ENCODE measurements at places on chromosomes 5 and 9.

- no peak for DNase-seq
Observed at GRCh38 chr9:131671133-131671520, 68.7 kb downstream of the RAPGEF1 start.

DNA sequence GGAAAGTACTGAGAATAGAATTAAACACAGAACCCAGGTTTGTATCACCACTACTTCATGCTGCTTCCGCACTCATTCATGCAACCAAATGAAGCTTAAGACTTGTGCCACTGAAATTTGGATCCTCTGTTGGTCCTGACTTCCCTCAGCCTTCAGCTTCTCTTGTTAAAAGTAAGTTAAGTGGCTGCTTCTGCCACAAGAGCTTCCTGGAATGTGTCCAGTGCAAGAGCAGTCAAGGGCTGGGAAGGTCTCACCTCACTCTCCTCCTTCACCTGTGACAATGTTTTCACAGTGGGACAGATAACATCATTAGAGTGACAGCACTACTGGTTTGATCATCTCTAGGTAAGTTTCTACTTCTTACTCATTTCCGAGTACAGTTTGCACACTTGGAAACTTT is 7.9 kb downstream of the SNCAIP start:
- DNase-seq: no peak

GRCh38 chr9:16813838-16814237 is 56.6 kb downstream of the BNC2 start:
- no peak for DNase-seq

DNA sequence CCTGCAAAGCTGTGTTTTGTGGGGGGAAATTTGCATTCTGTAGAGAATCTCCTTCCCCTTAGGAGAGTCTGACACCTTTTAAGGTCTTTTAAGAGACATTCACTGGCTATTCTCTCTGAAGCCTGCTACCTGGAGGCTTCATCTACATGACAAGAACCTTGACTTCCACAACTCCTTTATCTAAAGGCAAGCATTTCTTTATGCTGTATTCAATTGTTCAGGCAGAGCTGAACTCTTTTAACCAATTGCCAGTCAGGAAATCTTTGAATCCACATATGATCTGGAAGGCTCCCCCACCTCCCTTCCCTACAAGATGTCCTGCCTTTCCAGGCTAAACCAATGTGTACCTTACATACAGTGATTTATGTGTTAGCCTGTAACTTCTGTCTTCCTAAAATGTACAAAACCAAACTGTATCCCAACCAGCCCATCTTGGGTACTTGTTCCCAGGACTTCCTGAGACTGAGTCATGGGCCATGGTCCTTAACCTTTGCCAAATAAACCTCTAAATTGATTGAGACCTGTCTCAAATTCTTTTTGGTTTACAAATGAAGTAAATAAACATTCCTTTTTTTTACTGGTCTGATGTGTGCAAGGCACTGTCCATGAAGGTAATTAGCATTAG is 9.9 kb downstream of the C9orf85 start:
- DNase-seq: no peak

GRCh38 chr9:98288881-98289280 is 33.4 kb upstream of the TBC1D2 start:
- DNase-seq: no peak

DNA sequence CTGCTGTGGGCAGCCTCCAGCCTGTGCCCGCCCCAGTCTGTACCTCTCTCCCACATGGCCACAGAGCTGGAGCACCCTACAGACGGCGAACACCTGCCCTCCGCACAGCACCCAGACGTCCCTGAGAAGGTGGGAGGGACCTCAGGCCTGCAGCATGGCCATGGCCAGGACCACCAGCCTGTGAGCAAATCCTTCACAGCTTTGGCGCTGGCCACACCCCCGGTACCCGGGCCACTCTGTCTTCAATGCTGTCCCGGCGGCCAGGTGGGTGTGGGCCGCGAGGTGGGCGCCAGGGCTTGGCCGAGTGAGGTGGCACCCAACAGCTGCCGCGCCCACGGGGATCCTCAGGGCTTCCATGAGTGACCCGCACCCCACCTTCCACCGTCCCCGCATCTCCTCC is 18.7 kb downstream of the NOTCH1 start:
- no peak for DNase-seq

DNA sequence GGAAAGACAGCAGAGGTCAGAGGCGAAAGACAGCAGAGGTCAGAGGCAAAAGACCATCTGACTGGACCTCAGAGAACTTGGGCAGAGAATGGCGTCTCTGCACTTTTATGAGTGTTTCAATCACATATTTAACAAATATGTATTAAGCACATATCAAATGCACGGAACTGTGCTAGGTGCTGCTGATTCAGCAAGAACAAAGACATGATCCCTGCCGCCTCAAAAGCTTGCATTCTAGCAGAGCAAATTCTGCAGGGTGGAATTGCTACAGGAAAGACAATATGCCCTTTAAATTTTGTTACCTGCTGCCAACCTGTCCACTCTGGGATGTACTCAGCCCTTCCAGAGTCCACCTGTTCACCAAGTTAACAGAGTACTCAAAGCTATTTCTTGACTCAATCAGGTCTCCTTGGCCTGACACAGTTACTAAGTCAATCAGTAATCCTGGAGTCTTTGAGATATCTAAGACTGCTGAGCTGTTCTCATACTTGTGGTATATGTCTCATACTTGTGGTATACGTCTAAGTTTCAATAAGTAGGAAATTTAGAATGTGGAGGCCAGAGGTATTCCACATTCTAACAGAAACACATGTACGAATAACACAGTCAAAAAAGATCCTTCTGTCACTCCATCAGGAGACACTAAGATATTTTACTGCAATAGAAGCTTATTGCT is 131.8 kb downstream of the GNAQ start:
- no peak for DNase-seq

DNA sequence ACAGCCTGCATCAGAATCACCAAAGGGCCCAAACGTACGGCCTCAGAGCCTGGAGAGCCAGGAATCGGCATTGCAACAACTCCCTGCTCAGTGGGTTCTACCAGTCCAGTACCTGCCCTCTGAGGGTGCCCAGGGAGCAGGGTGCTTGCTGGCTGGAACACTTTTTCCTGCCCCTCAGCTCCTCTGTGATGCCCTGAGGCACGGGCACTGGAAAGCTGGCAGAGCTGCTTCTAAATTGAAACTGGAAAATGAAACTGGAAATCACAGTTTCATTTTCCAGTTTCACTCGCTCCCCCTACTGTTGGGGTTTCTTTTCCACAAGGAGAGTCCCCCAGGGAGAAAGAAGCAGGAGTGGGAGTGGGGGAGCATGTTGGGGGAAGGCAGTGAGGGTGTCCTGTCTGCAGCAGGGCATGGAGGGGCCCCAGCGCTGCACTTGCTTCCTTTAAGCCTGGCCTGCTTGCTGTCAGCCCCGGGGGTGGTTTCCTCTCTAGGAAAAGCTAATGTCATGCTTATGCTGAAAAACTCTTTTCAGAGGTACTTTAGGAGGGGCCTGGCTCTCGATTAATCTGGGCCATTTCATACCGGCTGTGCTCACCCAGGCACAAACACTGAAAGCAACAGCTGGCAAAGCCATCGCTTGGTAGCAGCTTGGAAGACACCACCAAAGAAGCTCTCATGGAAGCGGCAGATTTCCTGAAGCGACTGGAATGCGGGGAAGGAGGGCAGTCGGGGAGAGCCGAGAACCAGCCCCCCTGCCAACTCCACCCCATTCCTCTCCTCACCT is 26.2 kb downstream of the IRF1 start:
- no peak for DNase-seq

DNA sequence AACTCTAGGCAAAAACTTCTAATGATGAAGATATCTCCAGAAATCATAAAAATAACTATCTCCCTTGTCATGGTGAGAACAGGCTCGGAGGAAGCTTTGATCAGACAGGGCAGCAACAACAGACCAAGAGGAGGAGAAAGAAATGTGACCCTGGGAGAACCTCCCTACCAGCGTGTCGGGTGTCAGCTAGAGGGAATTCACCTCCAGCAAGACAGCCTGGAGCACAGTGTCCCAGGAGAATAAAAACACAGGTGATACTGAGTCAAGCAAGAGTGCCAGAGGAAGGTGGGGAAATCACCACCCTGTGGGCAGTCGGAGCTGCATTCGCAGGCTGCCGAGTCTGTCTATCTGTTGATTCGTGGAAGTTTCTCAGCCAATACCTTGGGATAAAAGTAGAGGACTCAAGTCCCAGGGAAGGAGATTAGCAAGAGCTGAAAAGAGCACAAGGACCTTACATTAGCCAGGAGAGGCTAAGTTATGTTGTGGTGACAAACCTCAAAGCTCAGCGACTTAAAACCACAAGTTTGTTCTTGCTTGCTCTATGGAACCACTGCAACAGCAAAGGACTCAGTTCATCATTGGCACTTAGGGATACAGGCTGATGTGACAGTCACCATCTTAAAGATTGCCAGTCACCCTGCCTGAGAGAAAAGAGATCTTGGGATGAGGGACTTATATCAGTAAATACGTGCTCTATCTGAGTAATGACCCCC is 598.3 kb downstream of the CCDC171 start:
- DNase-seq: no peak

DNA sequence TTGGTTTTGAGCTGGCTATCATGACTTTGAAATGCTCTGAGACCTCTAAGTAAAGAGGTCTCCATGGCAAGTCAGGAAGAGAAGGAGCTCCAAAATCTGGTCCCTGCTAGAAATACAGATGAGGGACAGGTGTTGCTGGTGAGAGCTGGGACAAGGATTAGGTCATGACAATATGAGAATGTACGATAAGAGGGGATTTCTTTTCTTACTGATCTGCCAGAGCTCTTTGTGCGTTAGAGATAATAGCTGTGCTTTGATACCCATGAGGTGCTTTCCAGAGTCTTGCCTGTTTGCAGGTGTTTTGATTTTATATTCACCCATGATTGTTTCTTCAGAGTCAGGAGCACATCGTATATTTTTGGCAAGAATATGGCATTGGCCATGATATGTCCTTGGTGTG is 56.5 kb downstream of the ANKRD33B start:
- no peak for DNase-seq

GRCh38 chr5:63854076-63854475 is 108.2 kb downstream of the HTR1A start:
- DNase-seq: no peak

- no peak for DNase-seq
Observed at GRCh38 chr9:110712955-110713354, 44.4 kb downstream of the MUSK start.

GRCh38 chr9:69121155-69122081 is 52.7 kb upstream of the TJP2 start:
- no peak for DNase-seq

DNA sequence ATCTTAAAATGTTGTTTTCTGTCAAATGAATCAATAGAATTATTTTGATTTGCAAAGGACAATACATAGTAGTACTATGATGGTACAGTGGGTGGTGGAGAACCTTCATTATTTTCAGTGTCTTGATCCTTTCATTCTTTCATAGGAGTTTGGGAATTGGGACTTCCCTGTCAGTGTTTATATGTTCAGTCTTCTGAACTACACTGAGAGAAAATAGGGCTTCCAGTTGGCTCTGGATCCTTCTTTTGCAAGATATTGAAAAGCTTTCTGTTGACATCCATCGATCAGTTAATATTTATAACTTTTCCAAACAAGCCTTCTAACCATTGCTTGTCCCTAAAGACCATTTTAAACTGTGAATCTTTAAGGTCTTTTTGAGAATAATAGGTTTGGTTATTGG is 94.7 kb downstream of the XRCC4 start:
- no peak for DNase-seq

DNA sequence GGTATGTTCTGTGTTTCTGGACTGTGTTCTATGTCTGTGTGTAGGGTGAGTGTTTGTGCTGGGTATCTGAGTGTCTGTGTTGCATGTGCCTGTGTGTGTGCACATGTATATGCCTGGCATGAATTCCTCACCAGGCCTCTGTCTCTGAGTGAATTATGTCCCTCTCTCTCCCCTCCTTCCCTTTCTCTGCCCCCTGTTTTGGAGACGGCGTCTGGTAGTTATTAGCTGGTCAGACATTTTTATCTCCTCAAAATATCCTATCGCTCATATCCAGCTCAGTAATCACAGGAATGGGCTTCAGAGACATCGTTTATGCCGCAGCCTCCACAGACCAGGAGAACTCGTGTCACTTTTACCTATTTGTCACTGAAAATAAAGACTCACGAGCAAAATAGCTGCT is 483.2 kb upstream of the BRINP1 start:
- no peak for DNase-seq

DNA sequence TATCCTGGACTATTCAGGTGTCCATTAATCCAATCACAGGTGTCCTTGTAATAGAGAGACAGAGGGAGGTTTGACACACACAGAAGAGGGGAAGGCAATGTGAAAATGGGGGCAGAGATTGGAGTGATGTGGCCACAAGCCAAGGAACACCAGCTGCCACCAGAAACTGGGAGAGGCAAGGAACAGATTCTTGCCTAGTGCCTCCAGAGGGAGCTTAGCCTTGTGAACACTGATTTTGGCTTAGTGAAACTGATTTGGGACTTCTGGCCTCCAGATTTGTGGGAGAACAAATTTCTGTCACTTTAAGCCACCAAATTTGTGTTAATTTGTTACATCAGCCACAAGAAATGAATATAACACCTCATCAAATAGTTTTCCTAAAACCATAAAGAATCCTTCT is 416.2 kb downstream of the ENC1 start:
- no peak for DNase-seq

DNA sequence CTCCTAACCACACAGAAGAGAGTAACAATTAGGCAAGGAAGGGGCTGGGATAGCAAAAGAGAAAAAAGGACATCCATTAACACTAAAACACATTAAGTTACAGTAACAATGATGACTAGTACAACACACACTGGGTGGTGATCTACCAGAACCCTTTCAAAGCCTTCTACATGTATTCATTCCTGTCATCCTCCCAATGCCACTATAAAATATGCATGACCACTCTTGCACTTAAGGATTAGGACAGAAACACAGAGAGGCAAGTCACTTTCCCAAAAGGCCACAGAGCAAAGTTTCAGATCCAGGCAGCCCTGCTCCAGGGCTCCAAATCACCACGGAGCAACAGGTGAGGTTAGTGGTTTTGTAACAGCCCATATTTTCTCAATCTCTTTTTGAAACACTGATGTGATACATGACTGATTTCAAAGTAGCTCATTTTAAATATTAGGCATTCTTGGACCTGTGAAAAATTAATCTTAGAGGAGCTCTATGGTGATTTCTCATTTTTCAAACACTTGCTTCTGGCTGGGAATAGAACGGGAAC is 86.7 kb downstream of the AUH start:
- no peak for DNase-seq

GRCh38 chr5:157306692-157307471 is 41.0 kb downstream of the CYFIP2 start:
- DNase-seq: no peak

DNA sequence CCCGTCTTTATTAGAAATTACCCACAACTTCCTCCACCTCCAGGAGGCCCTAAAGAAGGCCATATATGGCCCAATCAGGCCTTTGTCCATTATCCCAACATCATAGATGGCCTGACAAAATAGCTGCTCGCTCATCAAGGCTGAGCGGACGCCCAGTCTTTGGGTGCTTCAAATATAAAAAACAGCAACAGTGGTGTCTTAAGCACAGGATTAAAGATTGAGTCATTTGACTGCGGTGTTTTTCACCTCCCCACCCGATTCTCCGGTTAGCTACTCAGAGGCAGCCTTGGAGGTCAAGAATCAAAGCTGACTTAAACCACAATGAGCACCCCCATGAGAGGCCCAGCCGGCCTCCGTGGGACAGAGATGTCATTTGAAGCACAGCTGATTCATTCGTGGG is 18.8 kb downstream of the S1PR3 start:
- DNase-seq: no peak

GRCh38 chr5:120789918-120790317 is 325.8 kb downstream of the PRR16 start:
- no peak for DNase-seq

GRCh38 chr5:127696683-127697082 is 6.5 kb upstream of the CCDC192 start:
- DNase-seq: no peak

Measured in NCI-H1048 (cell line).